ENCODE measurements at places on chromosomes 1 and 21.

GRCh38 chr1:184854496-184855140 is 100.0 kb upstream of the EDEM3 start:
- peak; percentile 33 for DNase-seq

DNA sequence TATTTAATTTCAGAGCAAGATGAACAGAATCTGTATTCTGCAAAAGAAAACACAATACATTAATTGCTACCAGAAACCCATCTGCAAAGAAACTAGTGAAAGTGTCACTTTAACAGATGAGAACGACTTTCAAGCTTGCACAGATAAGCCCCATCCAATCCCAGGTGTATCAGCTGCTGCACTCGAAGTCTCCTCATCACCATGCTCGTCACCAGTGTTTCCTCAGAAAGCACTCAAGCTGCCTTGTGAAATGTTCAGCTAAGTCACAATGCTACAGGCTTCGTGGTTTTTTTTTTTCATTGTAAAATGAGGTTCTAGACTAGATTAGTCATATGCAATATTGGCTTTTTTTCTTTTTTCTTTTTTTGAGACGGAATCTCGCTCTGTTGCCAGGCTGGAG is 3.3 kb upstream of the TOMM20 start:
- DNase-seq, result no peak

DNA sequence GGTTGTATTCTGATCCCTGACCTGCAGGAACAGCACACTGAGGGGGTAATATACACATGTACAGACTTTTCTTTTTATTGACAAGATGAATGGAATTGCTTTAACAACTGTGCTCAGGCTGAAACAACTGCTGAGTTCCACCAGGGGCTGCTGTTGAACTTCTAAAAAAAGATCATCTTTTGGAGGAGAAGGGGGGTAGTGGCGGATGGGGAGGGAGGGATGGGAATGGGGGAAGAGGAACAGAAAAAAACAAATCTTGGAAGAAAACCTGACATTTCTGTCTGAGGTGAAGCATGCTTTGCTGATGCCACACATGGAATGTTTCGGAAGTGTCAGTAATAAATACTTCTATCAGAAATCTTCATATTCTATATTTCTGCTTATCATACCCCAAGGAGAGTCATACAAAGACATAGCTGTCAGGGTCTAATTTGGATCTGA is 75.0 kb downstream of the RWDD3 start:
- DNase-seq, result peak; percentile 6

DNA sequence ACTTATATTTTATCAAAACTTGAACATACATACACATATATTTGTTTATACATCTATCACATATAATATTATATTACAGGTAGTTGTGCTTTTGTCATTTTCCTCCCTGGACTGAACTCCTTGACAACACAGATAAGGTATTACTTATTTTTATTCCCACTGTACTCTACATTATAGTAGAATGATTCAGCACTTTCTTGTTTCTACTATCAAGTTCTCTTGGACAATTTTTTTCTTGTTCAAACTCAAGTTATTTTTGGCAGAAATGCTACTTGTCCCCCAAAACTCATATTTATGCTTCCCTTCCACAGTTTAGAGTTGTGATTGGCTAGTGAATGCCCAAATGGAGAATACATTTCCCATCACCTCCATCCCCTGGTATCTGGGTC is 10.8 kb upstream of the PTPRC start:
- no peak for DNase-seq

DNA sequence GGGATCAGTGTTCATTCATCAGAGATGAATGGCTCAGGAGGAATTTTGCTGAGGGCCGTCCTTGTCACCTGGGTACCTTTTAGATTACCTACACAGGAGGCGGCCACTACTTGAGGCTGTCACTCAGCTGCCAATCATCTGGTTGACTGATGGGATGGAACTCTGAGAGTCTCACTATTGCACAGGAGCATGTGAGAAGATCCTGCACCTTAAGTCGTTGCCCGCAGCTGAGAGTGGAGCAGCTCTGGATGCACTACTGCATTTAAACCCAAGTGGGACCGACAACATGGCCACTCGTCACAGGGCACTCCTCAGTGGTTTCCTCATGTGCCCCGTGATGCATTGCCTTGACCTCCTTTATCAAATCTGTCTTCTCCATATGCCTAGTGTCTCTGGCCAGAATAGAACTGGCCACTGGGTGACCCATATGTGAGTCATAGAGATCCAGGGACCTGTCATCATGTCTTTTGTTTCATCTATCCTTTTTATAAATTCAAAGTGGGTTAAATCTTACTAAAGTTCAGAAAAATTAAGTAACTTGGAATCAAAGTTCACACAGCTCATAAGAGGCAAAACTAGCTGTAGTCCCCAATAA is 165.5 kb downstream of the ZSCAN20 start:
- DNase-seq, result no peak
